ENCODE measurements at places on chromosomes 7 and 10.

DNA sequence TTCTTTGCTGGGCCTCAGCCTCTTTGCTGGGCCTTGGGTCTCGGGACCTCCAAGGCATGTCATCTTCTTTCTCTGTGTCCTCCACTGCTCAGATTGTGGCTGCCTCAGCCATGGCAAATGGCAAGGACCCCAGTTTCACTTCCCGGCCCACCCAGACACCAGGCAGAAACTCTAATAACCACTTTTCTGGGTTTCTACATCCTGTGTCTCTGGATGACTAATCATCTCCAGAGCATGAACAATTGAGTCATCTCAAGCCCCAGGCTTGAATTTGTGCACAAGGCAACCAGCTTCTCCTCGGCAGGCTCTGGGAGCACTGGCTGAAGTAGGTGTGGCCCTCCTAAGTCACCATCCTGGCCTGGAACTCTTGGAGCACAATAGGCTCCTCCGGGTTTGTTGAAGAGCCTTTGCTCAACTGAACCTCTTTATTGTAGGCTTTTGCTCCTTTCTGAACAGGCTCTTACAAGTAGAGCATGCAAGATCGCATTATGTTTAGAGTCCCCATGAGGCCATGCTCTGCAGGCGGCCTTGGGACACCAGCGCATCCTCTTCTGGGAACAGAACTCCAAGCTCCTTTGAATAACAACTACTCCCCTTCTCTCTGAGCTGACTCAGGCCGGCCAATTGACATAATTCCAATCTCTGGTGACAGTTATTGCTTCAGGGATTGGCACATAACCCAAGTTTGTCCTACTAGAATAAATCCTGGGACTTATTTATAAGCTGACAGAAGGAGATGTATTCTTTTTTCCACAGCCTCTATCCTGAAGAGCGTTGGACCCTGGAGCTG lies 218.1 kb downstream of the WDR11 start:
- DNase-seq = no peak

DNA sequence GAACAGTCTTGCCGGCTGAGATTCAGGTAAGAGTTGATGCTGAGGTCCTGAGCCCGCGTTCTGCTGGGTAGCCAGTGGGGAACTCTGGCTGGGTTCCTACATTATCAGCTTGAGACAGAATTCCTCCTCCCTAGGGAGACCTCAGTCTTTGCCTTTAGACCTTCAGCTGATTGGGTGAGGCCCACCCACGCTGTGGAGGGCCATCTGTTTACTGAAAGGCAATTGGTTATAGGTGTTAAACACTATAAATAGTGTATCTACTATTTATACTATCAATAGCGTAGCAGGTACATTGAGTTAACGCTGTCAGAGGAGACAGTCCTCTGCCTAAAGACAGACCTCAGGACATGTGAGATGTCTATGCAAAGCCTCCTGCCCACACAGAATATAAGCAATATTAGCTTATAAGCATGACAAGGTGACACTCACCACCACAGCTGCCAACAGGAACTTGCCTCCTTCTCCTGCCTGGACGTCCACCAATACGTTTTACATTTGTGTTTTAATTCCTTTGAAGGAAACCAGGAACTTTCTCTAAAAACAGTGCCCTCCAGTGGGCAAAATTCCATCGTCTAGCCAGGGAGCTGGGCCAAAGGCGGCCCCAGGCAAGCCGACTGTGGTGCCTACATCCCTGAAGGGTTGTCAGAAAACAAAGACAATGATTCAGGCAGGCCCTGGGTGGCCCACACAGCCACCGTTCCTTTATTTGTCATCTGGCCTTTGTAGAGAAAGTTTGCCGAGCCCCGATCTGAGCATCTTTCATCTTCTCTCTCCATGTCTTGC lies 58.8 kb downstream of the INSIG1 start:
- no peak for DNase-seq

DNA sequence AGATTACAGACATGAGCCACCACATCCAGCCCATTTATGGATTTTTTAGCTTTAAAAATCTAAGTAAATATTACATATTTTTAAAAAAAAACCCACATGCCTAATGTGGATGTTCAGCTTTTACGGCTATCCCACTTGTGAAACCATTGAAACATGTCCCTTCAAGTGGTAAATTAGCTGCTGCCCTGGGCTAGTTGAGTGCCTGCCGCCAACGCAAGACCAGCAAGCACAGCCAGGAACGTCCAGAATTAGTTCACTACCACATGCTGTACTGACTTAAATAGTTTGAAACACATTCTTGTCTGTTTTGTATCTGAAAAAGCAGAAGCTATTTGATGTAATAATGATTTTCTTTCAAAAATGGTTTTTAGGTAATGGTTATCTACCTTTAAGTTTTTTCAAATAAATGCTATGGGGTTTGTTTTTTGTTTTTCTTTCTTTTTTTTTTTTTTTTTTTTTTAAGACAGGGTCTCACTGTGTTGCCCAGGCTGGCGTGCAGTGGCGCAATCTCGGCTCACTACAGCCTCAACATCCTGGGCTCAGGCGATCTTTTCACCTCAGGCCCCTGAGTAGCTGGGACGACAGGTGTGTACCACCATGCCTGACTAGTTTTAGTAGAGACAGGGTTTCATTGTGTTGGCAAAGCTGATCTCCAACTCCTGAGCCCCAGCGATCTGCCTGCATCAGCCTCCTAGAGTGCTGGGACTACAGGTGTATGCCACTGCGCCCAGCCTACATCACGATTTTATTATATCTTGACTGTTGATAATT lies 57.0 kb downstream of the KLRG2 start:
- DNase-seq = peak; percentile 47

DNA sequence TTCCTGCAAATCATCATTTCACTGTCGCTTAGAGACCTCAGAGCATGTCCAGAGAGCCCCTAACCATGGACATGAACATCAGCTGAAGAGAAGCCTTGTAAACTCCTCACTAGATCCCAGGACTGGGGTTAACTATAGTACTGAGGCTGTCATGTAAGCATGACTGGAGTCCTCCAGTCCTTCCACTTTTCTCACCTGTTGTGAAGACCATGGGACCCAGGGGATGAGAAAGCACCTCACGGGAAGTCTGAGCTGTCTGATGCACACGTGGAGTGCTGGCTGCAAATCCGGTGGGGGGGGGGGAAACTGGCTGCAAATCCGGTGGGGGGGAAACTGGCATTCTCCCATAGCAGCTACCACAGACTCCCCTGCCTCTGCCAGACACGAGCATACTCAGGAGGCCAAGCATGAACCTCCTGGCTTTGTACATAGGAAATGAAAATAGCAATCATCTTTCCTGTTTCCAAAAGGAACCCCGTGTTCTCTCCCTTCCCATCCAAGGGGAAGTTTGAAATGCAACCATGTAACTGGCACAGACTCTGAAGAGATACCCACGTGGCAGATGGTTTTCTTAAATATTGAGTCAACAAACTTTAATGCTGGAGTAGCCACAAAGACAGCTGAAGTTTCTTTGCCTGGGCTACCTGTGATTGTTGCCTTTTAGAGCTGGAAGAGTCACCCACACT lies 261.4 kb downstream of the ZMYND11 start:
- no peak for DNase-seq

DNA sequence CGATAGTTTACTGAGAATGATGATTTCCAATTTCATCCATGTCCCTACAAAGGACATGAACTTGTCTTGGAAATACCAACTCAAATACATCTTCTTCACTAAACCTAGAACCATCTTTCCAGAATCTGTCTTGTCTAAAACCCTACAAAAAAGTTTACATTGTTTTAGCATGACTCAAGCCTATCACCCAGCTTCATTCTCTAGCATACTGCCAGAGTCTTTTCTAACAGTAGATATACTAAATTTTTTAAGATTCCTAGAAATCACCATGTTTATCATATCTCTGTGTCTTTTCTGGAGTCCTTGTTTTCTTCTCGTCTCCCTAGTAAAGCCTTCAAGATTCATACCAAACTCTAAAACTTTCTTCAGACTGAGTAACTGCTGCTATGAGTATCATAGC lies 129.7 kb downstream of the SEMA3E start:
- no peak for DNase-seq

All from heart left ventricle (tissue), 16 donors.